ENCODE measurements at places on chromosomes 13 and 19.

DNA sequence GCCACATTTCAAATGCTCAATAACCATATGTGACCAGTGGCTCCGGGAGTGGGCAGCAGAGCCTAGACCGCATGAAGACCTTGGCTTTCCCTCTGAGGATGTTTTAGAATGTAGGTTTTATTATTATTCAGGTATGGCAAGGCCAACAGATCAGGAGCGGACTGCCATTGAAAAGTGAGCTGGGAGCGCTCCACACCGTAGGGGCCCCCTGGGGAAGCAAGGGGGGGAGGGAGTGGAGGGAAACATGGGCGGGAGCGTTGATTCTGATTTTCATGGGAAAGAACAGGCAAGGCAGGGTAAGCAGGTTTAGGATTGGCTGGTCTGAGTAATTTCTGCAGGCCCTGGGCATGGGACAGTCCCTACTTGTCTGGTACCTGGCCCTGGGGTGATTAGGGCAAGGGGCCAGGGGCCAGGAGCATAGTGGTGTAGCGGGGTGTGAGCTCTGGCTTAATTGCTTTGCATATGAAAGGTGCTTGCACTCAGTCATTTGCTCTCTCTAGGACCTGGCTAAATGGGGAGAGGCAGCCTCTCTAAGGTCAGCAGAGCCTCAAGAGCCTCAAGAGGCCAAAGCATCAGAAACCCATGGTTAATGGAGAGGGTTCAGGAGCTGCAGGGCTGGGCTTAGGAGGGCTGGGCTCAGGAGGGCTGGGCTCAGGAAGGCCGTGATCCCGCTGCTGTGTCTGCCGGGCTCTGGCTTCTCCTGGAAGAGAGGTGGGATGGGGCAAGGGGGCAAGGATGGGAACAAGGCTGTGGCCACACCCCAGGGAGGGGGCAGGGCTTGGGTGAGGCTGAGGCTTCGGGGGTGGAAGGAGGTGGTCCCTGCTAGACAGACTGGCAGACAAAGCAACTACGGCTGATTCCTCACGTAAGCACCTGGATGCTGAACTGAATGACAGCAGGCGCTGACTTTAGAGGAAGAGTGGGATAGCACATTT is 82.0 kb upstream of the WASF3 start:
- no peak for DNase-seq

GRCh38 chr13:48068952-48069351 is 26.0 kb downstream of the MED4 start:
- no peak for DNase-seq

GRCh38 chr19:55044286-55044685 is 6.2 kb upstream of the GP6 start:
- DNase-seq = no peak

GRCh38 chr19:39363901-39364457 is 21.8 kb downstream of the SAMD4B start:
- no peak for DNase-seq

DNA sequence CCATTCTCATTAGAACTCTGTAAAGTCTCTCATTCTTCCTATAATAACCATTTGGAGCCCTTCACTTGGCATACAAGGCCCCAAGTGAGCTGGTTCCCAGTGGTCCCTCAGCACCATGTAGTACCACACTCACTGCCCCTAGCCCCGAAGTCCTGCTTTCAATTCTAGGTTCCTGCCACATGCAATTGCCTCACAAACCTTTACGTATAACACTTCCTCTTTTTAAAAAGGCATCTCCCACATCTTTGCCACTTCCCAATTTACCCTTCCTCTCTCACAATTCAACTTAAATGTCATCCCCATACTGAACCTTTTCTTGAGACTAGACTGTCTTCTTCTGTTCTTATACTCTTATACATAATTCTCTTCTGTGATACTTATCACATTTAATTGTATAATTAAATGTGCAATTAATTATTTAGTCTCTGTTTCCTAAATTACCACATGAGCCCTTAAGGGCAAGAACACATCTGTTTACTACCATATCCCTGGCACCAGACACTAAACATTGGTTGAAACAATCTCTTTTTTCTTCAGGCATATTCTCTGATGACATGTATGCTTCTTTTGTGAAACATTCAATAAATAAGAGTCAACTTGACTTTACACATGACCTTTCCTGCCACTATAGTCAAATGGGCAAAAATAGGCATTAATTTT is 304.0 kb downstream of the SPRY2 start:
- DNase-seq = no peak

GRCh38 chr19:56152644-56153043 is 11.6 kb downstream of the ZNF444 start:
- DNase-seq = no peak

GRCh38 chr19:11861301-11861700 is 12.8 kb downstream of the ZNF439 start:
- DNase-seq = no peak

DNA sequence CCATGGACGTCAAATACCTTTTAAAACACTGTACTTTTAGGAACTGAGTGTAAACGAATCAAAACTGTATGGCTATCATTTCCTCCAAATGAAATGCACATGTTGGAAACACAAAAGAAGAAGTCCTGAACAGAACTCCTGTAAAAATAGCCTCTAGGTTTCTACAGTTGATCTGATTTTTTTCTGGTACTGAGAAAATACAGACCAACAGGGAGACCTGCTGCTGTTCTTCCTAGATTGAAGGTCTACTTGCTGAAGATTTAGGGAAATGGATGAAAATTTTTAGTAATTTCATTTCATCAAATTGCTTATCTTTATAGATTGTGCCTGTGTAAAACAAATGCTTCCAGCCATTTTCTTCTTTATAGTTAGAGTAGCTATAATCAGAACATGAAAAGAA is 520.4 kb downstream of the SLITRK6 start:
- no peak for DNase-seq

GRCh38 chr19:44657211-44657921 is 13.7 kb downstream of the PVR start:
- peak; percentile 17 for DNase-seq

DNA sequence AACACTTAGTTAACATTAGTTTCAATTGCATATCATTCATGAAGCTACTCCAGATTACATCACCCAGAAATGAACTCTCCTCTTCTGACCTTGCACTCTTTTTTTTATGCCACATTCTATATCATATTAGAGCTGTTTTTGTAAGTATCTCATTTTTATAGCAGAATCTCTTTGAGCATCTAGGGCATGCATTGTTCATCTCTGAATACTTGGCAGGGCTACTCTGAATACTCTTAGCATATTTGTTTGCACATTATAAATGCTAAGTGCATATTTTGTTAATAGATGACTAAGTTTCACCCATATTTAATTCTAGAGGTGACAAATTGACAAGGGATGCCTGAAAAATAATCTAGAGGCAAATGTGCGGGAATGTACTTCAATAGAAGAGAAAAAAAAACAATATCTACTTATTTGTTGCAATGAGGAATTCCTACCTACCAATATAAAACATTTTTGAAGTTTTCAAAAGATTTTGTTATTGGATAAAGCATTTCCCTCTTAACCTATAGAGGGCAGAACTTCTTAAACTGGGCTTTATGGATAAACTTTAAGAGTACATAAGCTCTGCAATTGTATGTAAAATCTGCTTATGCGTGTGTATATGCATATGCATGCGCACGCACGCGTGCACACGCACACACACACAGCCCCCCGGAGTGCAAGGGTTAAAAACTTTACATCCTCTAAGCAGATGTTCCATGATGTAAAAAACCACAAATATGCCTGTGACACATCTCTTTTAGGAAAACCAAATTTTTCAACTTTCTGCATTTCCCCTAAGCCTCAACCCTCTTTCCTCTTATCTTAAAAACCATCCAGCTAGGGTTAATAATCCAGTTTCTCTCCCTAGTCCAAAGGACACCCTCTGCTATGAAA is 73.0 kb upstream of the OXGR1 start:
- no peak for DNase-seq

DNA sequence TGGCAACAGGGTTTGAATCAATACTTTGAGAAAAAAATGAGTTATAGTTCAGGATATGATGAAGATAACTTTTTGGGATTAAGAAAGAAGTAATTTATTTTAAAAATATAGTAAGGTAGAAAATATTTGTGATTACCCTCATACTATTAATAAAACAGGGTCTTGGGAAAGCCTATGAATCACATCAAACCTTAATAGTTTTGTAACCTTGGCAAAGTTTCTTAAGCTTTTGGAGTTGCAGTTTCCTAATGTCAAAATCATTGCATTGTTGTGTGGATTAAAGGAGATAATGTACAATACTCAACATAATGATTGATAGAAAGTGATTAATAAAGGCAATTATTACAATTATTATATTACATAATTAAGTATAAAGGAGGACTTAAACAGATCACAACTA is 149.0 kb downstream of the LMO7 start:
- DNase-seq = no peak

GRCh38 chr19:16457954-16458331 is 13.8 kb downstream of the EPS15L1 start:
- DNase-seq = no peak

DNA sequence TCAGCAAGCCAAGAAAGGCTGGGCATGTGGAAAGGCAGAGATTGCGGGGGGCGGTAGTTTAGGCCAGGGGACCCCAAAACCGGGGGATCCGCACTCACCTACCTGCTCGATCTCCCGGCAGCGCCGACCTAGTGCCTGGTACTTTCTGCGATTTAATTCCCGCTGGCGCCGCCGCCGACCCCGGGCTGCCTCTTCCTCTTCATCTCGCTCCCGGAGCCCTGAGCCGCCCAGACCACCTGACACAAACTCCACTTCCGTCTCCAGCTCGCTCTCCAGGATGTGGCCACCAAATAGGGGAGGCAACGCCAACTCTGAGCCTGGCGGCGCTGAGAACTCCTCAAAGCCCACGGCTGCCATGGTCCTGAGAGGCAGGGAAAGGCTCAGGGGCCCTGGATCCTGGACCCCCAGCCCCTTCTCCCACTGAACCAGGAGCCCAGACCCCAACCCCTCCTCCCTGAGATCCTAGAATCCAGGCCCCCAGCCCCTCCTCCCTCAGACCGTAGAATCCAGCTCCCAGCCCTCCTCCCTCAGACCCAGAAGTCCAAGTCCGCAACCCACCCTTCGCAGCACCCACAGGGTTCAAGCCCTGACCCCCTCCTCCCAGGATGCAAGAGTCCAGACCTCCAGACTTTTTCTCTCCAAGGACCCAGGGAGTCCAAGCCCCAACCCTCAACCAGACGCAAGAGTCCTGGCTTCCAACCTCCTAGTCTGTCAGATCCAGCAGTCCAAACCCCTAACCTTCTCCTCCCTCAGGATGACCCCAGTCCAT is 933 bp downstream of the TFPT start:
- no peak for DNase-seq

- no peak for DNase-seq
These were observed 44.5 kb downstream of the RFX2 start for GRCh38 chr19:6065685-6066374.

- DNase-seq = no peak
These were observed 164.6 kb downstream of the KLF5 start for GRCh38 chr13:73223372-73223781.

- peak; percentile 58 for DNase-seq
These were observed 344.4 kb upstream of the PCDH9 start for GRCh38 chr13:67574320-67575233.

DNA sequence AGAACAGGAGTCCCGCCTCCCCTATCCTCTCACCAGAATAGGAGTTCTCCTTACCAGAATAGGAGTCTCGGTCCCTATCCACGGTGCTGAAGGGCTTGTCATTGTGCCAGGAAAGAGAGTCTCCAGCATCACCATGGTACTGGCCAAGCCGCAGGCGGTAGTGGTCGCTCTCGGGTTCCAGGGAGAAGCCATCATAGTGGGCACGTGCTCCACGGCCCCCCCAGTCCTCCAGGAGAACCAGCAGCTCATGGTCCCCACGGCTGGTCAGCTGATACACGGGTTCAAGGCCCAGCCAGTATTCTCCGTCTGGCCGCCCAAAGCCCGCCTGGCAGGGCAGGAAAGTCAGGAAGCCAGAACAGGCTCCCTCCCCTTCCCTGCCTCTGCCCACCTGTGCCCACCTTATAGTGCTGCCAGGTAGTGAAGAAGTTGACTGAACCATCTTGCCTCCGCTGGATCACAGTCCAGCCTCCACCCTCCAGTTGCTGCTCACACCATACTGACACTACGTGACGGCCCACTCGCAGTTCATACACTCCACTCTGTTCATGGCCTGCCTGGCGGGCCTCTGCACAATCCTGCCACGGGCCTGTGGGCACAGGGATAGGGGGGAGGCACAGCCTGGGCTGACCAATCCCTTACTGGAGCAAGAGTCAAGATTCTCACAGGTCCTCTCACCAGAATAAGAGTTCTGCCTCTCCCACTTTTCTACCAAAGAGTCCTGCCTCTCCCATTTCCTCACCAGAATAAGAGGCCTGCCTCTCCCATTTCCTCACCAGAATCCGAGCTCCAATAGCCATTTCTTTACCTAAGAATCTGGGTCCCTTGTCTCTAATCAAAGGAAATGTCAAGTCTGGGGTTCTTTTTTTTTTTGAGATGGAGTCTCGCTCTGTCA is 7.4 kb downstream of the SHFL start:
- DNase-seq = no peak

GRCh38 chr13:77328819-77329132 is 1.9 kb upstream of the MYCBP2 start:
- DNase-seq = no peak

DNA sequence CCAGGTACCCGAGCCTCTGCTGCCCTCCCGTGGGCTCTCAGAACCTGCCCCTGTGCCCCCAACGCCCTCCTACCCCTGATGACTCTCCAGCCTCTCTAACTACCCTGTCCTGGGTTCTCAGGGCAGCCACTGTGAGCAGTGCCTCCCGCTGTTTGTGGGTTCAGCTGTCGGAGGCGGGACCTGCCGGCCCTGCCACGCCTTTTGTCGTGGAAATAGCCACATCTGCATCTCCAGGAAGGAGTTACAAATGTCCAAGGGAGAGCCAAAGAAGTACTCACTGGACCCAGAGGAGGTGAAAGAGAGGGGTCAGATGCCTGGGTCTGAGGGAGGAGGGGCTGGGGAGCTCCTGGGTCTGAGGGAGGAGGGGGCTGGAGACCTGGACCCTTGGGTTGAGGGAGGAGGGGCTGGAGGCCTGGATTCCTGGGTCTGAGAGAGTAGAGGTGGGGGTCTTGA is 20.0 kb downstream of the CNFN start:
- no peak for DNase-seq

DNA sequence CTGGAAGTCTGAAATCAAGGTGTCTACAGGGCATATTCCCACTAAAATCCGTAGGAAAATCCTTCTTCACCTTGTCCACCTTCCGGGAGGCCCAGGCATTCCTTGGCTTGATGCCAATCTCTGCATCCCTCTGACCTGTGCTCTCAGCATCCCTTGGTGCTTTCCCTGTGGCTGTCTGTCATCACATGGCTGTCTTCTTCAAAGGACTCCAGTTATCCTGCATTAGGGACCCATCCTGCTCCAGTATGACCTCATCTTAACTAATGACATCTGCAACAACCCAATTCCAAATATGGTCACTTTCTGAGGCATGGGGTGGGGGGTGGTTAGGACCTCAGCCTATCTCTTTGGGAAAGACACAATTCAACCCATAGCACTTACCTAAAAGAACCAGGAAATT is 423.8 kb downstream of the IRS2 start:
- DNase-seq = no peak

DNA sequence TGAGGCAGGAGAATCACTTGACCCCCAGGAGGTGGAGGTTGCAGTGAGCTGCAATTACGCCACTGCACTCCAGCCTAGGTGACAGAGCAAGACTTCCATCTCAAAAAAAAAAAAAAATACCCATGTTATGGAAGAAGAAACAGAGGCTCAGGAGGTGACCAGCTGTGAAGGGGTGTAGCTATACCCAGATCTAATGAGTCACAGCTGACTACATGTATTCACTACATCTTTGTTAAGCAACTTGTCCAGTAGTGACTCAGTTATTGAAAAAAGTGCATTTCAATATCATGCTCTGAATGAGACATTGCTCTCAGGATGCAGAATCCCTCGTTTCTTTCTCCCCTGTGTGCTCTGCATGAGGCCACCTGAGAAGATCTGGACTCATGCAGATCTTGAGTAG is 16.1 kb upstream of the SPART start:
- no peak for DNase-seq

Measured in NCI-H526 treated with DMSO at 0.1 percent for 48 hours (cell line).